ENCODE measurements at places on chromosomes 16 and 17.

DNA sequence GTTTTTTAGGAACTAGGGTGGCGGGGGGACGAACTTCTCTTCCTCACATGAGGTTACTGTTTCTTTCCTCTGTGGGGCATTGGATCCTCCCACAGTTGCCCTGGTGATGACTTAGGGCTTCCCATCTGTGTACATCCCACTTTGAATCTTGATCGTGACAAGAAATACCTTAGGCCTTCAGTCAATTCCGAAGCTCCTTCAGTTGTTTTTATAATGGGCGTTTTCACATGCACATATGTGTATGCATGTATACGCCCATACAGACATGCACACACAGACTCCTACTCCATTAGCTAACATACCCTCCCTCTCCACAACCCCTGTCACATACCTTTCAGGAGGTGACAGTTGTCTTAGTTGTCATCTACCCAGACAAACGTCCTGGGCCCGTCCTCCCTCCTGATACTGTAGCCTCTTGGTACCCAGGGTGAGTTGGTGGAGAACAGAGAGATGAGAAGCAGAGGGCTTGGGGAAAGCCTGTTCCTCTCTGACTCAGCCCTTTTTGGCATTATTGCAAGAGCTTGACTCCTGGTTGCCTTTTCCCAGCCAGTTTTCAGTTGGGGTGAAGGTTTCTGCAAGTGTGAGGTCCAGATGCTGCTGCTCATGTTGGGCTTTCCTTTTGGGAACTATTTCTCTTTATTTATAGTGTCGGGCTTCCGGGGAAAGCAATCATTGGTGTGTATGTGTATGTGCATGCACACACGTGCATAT is 2.2 kb upstream of the AOC2 start:
- DNase-seq: no peak

- no peak for DNase-seq
Observed at GRCh38 chr16:88807626-88808453, 3.9 kb downstream of the APRT start.

- DNase-seq: no peak
Observed at GRCh38 chr17:43350888-43351361, 47.9 kb upstream of the ARL4D start.

DNA sequence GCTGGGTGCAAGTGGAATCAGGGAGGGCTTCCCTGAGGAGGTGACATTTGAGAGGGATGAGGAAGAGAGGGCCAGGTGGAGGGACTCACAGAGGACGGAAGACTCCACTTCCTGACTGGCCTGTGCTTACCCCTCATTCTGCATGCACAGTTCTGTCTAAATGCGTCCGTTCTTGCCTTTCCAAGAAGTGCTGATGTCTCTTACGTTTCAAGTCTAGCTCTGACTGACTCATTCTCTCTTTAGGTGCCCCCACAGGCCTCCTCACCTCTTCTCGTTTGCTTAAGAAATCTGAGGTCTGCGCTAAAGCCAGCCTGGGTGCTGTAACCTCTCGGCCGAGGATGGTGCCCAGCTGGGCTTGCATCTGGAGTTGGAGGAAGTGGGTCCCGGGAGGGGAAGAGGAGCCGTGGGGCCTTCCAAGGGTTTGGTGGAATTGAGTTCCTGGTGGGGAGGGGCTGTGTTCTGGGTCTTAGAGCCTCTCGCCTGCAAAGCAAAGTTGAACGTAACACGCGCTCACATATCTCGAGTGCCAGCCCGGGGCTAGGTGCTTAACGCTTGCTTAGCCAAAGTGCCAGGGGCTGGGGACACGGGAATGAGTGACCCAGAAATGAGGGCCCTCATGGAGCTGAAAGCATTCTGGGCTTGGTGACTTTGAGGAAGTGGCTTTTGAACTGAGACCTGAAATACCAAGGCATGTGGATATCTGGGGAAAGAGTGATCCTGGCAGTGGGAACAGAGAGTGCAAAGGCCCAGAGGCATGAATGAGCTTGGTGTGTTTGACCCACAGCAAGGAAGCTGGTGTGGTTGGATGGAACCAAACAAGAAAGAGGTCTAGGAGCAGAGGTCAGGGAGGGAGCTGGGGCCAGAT is 4.8 kb downstream of the IL4R start:
- DNase-seq: no peak

DNA sequence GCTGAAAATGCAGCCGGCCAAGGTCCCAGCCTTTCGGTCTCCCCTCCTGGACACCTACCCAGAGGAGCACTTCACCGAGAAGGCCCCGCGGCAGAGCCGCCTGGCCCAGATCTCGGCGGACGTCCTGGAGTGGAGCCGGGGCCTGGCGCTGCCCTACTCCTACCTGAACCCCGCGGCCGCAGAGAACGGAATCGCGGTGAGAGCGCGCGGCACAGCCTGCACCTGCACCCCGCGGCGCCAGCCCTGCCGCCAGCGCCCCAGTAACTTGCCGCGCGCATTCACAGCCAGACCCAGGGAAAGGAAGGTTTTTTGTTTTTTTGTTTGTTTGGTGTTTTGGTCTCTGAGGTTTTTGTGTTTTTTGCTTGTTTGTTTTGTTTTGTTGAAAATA is 15.2 kb downstream of the ALOX12B start:
- no peak for DNase-seq

GRCh38 chr16:85503679-85504231 is 109.4 kb upstream of the GSE1 start:
- DNase-seq: no peak

DNA sequence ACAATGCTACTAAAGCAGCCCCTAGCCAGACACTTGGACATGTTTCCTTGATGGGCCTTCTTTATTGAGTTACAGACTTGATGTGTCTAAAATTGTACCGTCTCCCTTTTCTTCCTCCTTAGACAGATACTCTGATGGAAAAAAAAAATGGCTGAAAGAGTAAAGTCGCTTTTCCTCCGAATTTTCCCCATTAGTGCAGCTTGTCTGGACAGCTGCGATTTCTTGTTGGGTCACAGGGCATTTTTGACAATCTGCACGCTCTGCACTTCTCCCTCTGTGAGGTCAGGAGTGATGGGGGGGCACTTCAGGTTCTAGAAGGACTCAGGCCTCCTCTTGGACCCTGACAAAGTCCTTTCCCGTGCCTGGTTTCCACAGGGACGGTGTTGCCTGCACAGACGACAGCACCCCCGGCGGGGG is 968 bp upstream of the PRKAR1A start:
- DNase-seq: no peak

DNA sequence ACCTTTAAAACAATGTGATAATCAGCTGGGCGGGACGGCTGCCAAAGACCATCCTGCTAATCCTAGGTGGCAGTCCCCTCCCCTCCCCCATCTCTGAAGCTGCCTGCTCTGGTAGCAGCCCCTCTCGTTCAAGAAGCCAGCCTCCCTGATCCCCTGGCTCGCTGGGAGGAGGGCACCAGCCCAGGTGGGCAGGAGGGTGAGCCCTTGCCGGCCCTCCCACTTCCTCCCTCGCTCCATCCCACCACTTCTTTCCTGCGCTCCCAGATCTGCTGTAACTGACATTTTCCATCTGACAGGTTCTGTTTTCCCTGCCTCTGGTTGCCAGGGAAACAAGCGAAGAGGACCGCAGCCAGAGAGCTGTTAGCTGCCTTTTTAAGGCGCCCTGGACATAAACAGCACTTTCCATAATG is 155.7 kb upstream of the TNRC6C start:
- DNase-seq: no peak

DNA sequence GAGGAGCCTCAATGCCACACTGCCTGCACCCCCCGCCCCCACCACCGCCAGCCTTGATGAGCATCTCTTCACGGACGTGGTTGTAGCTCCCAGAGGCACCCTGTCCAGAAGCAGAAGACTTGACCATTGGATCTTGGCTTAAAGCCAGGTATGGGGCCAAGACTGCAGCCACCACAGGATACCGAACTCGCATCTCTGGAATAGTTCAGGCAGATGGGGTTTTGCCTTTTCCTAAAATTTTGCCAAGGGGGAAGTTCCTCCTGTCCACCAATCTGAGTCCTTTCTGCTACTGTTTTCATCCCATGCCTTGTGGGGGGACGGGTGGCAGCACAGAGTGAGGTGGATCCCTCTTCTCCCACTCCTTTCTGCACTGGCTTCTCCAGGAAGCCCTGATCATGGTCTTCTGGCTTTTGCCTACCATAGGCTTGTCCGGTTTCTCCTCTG is 939 bp downstream of the CORO6 start:
- DNase-seq: no peak

DNA sequence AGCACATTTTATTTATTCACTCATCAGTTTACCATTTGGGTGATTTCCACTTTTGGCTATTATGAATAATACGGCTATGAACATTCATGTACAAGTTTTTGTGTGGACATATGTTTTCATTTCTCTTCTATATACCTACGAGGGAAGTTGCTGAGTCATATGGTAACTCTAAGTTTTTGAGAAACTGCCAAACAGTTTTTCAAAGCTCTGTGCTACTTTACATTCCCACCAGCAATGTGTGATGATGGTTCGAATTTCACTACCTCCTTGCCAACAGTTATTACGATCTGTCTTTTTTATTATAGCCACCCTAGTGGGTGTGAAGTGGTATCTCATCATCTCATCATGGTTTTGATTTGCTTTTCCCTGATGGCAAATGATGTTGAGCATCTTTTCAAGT is 63.7 kb upstream of the MRTFB start:
- no peak for DNase-seq

GRCh38 chr16:75208242-75208825 is 1.4 kb upstream of the CTRB2 start:
- no peak for DNase-seq

DNA sequence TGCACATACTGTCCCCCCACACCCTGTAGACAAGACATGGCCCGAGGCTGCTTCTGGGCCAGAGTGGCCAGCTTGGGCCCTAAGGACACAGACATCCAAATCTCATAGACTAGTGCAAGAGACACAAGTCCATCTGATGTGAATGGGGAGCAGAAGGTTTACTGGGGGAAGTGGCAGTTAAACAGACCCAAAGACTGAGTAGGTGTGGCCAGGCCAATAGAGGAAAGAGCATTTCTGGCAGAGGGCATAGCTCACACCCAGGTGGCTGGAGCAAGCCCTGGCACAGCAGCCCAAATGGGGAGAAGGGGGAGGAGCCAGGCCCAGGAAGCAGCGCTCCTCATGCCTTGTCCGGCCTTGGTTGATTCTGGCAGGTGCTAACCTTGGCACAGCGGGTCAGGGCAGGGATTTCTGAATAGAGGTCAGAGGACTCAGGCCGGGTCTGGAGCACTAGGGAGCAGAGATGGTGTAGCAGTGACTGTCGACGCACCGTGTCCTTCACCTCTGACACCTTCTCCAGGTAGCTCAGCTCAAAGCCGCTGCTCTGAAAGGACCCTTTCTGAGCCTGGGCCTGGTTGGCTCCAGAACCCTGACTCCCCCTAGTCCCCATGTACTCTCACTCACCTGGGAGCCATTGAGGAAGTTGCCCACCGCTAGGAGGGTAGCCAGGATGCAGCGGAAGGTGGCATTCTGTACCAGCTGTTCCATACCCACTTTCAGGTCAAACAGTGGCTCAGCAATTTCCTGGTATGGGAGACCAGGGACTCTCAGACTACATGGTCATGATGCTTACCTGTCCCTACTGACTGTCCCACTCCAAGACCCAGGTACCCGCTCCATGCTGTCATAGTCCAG is 4.1 kb downstream of the TMEM208 start:
- DNase-seq: no peak

Measured in T-helper 1 cell (primary cell).